ENCODE measurements at places on chromosomes 3 and 15. TPM values are rescaled to one million over a fixed set of nuclear protein-coding genes. Genes with fewer than 3 reads are reported as not detected.

- no peak overlapping the region for H3K27ac ChIP-seq
- no peaks in the 10 kb centered on the region for H3K27me3 ChIP-seq
- DNase-seq, result no peak
- no peak overlapping the region for H3K4me3 ChIP-seq
- no peaks in the 10 kb centered on the region for H3K4me1 ChIP-seq
- peaks cover 5% of the 10 kb centered on the region for H3K36me3 ChIP-seq
Observed at GRCh38 chr3:9080163-9080562, 116.9 kb upstream of the RAD18 start.

The NRG4 gene
- total RNA-seq, result not detected

The NLGN1 gene
- total RNA-seq, result 27.4 TPM

The PLA2G4F gene
- total RNA-seq, result not detected

DNA sequence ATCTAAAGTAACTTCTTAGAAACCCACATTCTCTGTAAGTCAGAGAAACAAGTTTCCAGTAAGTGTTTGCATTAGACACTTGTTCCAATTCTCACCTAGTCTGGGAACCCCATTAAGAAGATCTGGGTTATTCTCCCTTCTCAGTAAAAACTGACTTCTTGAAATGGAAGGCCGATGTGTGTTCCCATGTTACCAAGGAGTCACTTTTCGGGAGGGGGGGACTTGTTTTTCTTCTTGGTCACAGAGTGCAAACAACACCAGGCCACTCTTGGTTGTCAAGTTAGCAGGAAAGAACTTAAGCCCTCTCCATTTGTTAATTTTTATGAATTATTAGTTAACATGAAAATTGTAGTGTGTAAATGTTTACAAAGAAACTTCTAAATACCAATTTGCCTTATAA, 55.6 kb downstream of the ITPR1 start:
- H3K27me3 ChIP-seq, result no peaks in the 10 kb centered on the region
- DNase-seq, result no peak
- H3K4me1 ChIP-seq, result peaks cover 4% of the 10 kb centered on the region
- no peak overlapping the region for H3K27ac ChIP-seq
- H3K4me3 ChIP-seq, result no peak overlapping the region
- no peaks in the 10 kb centered on the region for H3K36me3 ChIP-seq

GRCh38 chr15:42457445-42458442, 33.2 kb downstream of the ZNF106 start:
- DNase-seq, result peak; percentile 71
- H3K27me3 ChIP-seq, result no peaks in the 10 kb centered on the region
- no peaks in the 10 kb centered on the region for H3K36me3 ChIP-seq
- peaks cover 65% of the 10 kb centered on the region for H3K4me1 ChIP-seq
- peak overlapping the region; percentile 92 for H3K27ac ChIP-seq

GRCh38 chr3:151638555-151639417, 94.9 kb upstream of the AADACL2 start:
- DNase-seq, result no peak
- no peaks in the 10 kb centered on the region for H3K27me3 ChIP-seq
- no peak overlapping the region for H3K4me3 ChIP-seq
- no peaks in the 10 kb centered on the region for H3K36me3 ChIP-seq
- no peaks in the 10 kb centered on the region for H3K4me1 ChIP-seq

- no peaks in the 10 kb centered on the region for H3K36me3 ChIP-seq
- H3K4me1 ChIP-seq, result no peaks in the 10 kb centered on the region
- no peak for DNase-seq
- no peak overlapping the region for H3K4me3 ChIP-seq
- no peak overlapping the region for H3K27ac ChIP-seq
Observed at GRCh38 chr3:103077910-103078309, 643.1 kb downstream of the ZPLD1 start.

- DNase-seq, result no peak
- no peak overlapping the region for H3K4me3 ChIP-seq
- H3K27ac ChIP-seq, result no peak overlapping the region
- H3K36me3 ChIP-seq, result no peaks in the 10 kb centered on the region
- H3K4me1 ChIP-seq, result no peaks in the 10 kb centered on the region
- no peaks in the 10 kb centered on the region for H3K27me3 ChIP-seq
Observed at GRCh38 chr3:161187046-161187445, 34.1 kb upstream of the NMD3 start.

The SLC22A13 gene
- total RNA-seq, result not detected

DNA sequence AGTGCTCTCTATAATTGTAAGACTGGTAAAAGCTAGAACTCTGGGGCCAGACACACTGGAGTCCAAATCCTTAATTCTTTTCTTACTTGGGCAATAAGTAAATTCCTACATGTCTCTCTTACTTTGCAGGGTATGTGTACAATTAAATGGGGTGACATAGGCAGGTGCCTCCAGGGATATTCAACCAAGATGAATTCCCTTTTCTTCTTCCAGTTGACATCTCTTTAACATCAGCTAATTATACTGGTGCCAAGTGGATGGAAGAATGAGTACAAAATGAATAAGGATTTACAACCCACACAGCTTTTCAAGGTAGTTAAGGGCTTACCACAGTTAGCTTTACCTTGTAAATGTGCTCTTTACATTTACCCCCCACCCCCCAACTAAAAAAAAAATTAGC, 295.5 kb upstream of the GADL1 start:
- no peak overlapping the region for H3K27ac ChIP-seq
- no peaks in the 10 kb centered on the region for H3K27me3 ChIP-seq
- no peak for DNase-seq
- peaks cover 18% of the 10 kb centered on the region for H3K4me1 ChIP-seq

- no peaks in the 10 kb centered on the region for H3K36me3 ChIP-seq
- H3K4me1 ChIP-seq, result no peaks in the 10 kb centered on the region
- no peak overlapping the region for H3K27ac ChIP-seq
- DNase-seq, result no peak
- H3K27me3 ChIP-seq, result no peaks in the 10 kb centered on the region
Observed at GRCh38 chr3:52162250-52162872, 8.1 kb upstream of the POC1A start.

DNA sequence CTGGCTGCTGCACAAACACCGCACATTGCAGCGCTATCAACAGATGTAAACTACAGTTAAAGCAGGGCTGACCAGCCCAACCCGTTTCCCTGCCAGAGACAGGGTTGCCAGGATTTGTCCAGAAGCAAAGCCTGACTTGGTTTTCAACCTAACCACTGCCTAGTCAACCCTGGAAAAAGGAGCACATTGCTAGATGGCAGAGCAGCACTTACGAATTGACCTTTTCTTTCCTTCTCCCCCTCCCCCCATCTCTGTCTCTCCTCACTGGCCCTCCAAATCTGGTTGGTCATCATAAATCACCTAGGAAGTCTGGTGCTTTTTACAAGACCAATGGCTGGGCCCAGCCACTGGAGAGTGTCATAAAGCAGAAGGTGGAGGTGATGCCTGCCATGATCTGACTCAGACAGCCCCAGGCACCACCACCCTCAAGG, 51.3 kb downstream of the ABCC5 start:
- peaks cover 98% of the 10 kb centered on the region for H3K36me3 ChIP-seq
- no peaks in the 10 kb centered on the region for H3K4me1 ChIP-seq
- no peaks in the 10 kb centered on the region for H3K27me3 ChIP-seq
- H3K4me3 ChIP-seq, result no peak overlapping the region
- H3K27ac ChIP-seq, result no peak overlapping the region

The DLG1 gene
- total RNA-seq, result 94.0 TPM

DNA sequence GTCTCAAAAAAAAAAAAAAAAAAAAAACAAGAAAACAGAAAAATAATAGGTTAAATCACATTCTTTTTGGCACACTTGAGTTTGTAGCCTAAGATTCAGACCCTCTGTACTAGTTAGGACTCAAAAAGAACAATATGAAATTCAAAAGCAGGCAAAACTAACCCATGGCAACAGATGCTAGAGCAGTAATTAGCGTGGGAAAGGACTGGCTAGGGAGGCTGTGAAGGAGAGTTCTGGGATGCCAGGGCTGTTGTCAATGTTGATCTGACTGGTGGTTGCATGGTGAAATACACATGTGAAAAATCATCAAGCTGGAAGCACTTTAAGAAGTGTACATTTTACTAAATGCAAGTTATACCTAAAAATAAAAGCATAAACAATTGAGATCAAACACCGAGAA, 35.6 kb downstream of the KLHL6 start:
- H3K27me3 ChIP-seq, result no peaks in the 10 kb centered on the region
- H3K36me3 ChIP-seq, result no peaks in the 10 kb centered on the region
- DNase-seq, result no peak
- no peaks in the 10 kb centered on the region for H3K4me1 ChIP-seq

- no peaks in the 10 kb centered on the region for H3K27me3 ChIP-seq
- H3K27ac ChIP-seq, result peak overlapping the region; percentile 37
- H3K36me3 ChIP-seq, result no peaks in the 10 kb centered on the region
- no peak overlapping the region for H3K4me3 ChIP-seq
Observed at GRCh38 chr3:37183976-37184375, 9.6 kb upstream of the LRRFIP2 start.

DNA sequence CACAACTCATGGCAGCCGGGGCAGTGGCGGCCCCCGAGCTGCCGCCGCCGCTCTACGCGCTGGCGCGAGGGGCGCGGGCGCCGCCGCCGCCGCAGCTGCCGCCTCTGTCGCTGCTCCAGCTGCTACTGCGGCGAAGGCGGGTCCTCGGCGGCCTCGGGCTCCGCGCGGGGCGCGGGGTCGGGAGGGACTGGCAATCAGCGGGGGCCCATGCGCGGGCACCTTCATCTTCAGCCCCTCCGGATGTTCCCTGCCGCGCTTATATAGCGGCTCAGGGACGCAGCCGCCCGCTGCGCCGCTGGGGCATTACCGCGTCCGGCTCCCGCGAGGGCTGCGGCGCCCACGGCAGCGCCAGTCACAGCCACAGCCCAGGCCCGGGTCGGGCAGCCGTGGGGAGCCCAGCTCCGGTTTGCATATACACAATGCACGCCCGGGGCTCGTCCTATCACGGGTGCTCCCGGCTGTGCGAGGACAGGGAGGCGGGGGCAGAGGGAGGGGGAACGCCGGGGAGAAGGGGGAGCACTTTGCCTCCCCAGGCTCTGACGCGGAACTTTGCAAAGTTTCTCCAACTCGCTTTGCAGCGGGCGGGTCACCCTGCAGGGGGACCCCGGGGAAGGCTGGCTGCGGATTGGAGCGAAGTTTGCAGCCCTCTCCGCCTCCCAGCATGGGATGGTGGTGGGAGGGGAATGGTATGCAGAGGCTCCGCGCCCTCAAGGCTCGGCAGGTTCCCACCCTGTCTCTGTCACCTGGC, at the start of gene VGLL3:
Gene VGLL3, minus strand, starts transcription at position 416 of the 748 bp plus-strand sequence. Its CDS starts 406 bp downstream, at position 10.
- no peaks in the 10 kb centered on the region for H3K4me1 ChIP-seq
- peak within 1 kb of the TSS; percentile 97 for H3K27ac ChIP-seq
- H3K36me3 ChIP-seq, result no peaks in the 10 kb centered on the region
- H3K27me3 ChIP-seq, result no peaks in the 10 kb centered on the region
- peak; percentile 70 for DNase-seq

The HAPLN3 gene
- 4.4 TPM for total RNA-seq

The AMOTL2 gene
- total RNA-seq, result 233 TPM

DNA sequence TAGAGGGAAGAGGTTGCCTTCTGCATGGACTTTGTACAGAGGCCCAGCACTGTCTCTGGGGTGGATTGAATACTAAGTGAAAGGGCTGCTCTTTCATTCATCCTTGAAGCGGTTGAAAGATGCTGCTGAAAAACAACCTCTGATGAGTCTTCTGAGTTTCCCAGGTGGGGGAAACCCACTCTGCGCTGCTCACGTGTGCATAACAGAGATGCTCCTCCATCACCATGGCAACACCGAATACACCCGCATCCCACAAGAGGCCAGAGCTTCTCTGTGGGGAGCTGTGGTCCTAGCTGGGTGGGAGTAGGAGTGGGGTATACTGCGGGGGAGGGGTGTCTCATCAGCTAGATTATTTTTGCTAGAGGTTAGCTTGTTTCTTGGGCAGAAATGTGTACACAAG, 6.1 kb upstream of the SYN2 start:
- no peak overlapping the region for H3K4me3 ChIP-seq
- no peak for DNase-seq
- no peaks in the 10 kb centered on the region for H3K4me1 ChIP-seq
- no peaks in the 10 kb centered on the region for H3K36me3 ChIP-seq

GRCh38 chr3:73228000-73228399, 166.5 kb downstream of the EBLN2 start:
- no peak overlapping the region for H3K27ac ChIP-seq
- no peaks in the 10 kb centered on the region for H3K36me3 ChIP-seq
- DNase-seq, result no peak
- H3K4me3 ChIP-seq, result no peak overlapping the region
- H3K4me1 ChIP-seq, result no peaks in the 10 kb centered on the region

DNA sequence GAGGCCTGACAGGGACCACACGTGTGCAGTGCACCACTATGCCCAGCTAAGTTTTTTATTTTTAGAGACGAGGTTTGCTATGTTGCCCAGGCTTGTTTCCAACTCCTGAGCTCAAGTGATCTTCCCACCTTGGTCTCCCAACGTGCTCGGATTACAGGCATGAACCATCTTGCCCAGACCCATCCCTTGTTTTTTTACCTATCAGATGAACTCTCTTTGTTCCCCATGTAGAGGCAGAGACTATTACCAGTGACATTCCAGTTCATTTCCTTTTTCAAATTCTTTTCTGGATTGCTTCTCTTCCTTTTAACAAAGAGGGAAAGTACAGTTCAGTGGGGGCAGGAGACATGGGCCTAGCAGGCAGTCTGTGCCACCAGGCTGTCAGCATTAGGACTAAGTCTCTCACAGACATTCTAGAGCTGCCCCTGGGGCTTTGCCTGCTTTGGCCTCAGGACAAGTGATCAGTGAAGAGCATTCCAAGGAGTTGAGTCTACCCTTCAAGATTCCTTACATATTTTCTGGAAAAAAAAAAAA, 103.5 kb upstream of the SLC7A14 start:
- H3K36me3 ChIP-seq, result no peaks in the 10 kb centered on the region
- no peak overlapping the region for H3K4me3 ChIP-seq
- no peaks in the 10 kb centered on the region for H3K27me3 ChIP-seq
- H3K4me1 ChIP-seq, result peaks cover 6% of the 10 kb centered on the region

GRCh38 chr3:152155246-152156020, 113.3 kb upstream of the MBNL1 start:
- H3K27me3 ChIP-seq, result no peaks in the 10 kb centered on the region
- no peak for DNase-seq
- no peak overlapping the region for H3K4me3 ChIP-seq
- no peaks in the 10 kb centered on the region for H3K36me3 ChIP-seq
- H3K4me1 ChIP-seq, result peaks cover 5% of the 10 kb centered on the region

DNA sequence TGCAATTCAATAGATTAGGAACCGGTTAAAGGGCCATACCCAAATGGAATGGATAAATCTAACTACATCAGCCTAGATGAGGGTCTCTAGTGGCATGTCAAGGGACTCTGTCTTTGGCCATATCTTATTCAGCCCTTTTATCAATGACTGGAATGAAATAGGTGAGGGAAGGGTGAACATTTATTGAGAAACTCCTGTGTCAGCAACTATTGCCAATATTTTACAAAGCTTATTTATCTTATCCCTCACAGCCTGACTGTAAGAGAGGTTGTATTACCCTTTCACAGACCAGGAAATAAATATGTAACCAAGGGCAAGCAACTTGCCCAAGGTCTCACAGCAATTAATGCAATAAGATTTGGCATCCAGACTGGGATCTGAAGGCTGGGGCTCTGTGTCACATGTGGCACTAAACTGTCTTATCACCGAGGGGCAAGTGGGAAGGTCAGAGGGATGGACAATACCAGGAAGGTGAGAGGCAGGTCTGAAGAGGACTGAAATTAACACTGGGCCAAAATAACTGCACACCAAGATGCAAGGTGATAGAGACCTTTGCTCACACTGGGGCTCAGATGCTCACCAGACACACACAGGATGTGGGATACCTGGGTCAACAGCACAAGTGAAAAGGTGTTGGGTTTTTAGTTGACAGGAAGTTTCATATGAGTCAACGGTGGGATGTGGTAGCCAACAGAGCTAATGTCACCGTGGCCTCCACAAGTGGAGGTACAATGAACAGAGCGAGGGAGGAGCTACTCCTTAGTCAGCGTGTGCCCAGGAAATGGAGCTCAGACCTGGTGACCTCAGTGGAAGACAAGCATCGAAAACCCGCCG, 261.3 kb downstream of the RPLP1 start:
- H3K4me1 ChIP-seq, result peaks cover under 1% of the 10 kb centered on the region
- no peak overlapping the region for H3K27ac ChIP-seq
- DNase-seq, result no peak
- H3K36me3 ChIP-seq, result no peaks in the 10 kb centered on the region
